ENCODE measurements at places on chromosomes 13 and 19. TPM values are rescaled to one million over a fixed set of nuclear protein-coding genes. Genes with fewer than 3 reads are reported as not detected.

DNA sequence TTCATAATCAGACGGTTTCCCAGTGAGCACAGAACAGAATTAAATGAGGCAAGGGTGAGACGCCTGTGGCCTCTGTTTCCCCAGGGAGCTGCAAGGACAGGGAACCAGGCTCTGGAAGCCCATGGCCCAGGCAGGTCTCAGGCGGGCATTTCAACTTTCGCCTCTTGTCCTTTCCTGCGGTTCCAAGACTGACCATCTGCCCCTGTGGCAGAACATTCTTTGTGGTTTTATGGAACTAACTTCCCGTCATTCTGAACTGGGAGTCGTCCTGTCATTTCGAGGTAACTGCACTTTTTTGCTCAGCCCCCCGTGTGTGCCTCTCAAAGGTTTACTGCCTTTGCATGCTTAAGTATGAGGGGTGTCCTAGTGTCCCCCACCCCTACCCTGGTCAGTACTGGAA, 70.9 kb downstream of the KL start:
- DNase-seq = no peak

GRCh38 chr13:74077792-74078191, 56.4 kb downstream of the KLF12 start:
- DNase-seq = no peak

DNA sequence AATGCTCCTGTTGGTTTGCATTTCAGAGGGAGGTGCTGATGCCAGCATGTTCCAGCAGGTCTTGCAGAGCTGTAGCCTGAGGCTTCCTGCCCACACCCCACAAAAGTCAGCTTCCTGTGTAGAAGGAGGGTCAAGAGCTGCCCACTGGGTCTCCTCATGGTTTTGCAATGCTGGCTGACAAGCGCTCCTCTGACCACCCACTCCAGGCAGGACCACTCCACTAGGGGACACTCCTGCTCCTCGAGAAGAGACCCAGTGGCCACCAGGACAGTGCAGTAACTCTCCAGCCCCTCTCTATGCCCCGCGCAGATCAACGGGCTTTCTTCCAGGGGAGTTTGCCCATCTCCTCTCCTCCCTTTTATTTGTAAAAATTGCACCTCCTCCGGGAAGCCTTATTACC, 72.9 kb upstream of the UQCRFS1 start:
- DNase-seq = no peak

DNA sequence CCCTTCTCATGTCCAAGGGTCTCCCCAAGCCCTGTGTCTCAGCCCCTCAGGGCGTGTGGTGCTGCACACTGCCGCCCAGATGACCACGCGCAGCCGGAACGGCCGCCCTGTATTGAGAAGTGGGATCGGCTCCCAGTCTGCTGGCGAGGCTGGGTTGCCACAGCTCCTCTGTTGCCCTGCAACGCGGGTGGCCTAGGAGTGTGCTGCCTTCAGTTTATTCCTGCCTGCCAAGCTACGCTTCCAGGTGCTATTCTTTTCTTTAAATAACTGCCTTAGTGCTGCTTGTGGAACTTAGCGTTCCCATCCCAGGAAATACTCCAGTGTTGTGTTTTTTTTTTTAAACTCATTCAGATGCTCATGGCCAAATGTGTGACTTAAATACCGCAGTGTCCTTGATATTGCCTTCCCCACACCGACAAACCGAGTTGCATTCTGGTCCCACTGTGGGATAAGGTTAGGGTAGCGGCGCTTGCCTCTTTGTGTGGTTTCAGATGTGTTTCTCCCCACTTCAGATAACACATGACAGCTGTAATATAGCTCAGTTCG, 16.6 kb downstream of the ACTN4 start:
- DNase-seq = no peak

DNA sequence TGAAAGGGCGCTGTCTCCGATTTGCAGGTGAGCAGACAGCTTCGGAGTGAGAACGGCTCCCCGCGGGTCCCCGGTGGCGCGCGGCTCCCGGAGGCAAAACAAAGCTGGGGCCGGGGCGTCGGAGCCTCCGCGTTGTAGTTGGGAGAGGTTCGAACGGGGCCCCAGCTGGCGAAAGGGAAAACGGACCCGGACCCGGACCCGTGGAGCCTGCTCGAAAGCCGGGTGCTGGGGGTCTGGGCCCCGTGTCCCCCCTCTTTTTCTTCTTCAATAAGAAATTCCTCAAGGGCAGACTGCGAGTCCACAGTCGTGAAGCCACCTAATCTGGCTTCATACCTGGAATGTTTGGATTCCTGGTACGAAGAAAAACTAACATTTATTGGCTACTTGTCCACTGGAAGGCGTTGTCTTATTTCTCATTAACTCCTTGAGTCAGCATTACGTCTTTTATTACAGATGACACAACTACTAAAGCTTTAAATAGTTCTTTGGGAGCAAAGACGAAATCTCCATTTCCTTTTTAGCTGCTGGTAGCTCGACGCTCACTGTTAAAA, 632 bp upstream of the MTIF3 start:
- peak; percentile 81 for DNase-seq

- DNase-seq = peak; percentile 51
Observed at GRCh38 chr13:20799726-20800416, 26.1 kb upstream of the EEF1AKMT1 start.

LRRC63 gene
- 0.26 TPM for total RNA-seq

DNA sequence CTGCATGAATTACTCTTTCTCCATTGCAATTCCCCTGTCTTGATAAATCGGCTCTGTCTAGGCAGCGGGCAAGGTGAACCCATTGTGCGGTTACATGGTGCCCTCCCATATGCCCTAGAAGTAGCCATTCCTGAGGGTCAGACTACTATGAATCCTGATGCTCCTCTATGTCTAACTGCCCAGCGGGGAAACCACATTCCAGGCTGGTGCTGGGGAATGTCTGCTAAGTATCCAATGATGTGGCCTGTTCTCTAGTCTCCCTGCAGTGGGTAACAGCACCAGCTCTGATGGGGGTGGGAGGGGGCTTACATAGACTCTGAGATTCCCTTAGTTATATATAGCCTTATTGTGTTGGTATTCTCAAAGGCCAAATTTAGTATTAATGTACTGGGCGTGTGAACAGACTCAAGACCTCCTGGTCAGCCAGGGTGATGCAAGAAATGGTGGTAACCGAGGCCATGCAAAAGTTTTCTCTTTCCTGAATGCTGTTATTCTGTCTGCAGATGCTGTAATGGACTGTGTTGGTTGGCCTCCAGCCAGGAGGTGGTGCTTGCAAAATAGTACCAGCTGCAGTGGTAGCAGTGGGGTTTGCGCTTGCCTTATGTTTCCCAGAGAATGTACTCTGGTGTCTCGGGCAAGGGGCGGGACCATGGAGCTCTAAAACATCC, 564.8 kb upstream of the SLITRK1 start:
- DNase-seq = no peak

- no peak for DNase-seq
Observed at GRCh38 chr19:19256072-19256969, 16.8 kb downstream of the TM6SF2 start.

DNA sequence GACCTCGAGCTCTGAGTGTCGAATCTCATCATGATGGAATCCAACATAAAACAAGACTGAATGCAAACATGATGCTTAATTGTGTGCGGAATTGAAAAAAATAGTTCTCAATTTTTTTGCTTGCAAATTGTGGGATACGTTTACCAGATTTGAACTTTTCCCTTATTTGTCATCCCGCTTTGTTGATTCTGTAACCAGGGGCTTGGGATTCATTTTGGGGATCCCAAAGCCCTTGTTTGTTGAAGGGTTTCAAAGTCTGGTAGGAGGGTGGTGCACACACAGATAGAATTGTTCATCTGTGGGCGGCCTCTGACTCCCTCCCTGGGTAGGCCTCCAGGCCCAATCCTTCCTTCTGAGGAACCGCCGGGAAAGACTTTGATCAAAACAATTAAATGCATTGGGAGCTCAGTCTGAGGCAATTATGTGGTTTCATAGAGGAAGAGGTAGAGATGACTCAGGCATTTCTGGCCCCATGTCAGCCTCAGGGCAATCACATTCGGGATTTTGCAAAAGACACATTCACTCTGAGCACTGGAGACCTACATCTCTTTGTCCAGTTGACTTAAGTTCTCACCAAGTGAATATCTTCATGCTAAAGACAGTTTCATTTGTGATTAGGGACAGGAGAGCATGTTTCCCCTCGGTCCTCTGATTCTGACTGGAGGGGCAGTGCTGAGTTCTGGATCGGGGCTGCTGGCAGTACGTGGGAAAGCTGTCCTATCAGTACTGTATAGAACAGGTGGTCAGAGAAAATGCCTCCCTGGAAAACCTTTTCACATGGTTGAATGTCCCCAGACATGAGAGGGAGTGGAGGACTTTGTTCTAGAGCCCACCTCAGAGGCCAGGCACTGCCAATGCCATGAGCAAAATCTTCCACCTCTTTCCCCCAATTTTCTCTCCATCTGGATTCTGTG, 27.8 kb upstream of the IGFL4 start:
- DNase-seq = peak; percentile 94

DNA sequence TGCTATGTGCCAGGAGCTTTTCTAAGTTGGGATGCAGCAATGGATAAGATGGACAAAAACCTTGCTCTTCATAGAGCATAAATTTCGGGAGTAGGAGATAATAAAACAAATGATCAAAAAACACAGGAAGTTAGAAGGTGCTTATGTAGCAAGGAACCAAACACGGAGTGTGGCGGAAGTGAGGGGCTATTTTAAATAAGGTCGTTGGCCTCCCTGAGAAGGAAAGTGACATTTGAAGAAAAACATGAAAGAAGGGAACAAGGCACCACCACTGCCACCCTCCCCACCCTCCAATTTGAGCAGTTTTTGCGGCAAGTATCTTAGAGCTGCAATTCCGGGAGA, 3.2 kb upstream of the GSX1 start:
- DNase-seq = no peak

DNA sequence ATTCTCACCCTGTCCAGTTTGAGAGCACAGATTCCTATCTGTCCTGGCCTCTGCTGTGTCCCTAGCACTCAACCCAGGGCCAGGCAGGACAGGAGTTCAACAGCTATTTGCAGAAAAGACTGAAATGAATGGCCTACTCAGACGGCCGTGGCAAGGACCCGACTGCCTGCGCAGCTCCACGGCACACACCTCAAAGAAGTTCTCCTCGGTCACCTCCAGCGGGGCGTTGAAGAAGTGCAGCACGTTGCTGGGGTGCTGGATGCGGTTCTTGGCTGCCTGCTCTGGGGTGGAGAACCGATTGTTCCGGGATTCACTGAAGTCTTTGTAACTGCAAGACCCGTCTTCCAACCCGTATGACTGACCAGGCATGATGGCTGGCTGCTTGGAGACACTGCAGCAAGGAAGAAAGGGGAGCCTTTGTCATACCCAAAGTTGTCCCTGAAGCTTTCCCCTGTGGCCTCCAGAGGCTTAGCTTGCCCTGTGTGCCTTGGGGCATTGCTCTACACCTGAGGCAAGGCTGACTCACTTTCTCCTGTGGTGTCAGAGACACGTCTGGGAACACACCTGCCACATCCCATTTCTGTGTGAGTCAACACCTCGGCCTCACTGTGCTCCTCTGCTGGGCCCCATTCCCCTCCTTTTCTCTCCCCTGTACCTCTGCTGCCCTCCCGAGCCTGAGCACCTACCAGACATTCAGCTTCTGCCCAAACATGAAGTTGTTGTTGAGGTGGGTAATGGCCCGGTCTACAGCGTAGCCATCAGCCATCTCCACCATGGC, 6.8 kb upstream of the ECH1 start:
- peak; percentile 94 for DNase-seq

DNA sequence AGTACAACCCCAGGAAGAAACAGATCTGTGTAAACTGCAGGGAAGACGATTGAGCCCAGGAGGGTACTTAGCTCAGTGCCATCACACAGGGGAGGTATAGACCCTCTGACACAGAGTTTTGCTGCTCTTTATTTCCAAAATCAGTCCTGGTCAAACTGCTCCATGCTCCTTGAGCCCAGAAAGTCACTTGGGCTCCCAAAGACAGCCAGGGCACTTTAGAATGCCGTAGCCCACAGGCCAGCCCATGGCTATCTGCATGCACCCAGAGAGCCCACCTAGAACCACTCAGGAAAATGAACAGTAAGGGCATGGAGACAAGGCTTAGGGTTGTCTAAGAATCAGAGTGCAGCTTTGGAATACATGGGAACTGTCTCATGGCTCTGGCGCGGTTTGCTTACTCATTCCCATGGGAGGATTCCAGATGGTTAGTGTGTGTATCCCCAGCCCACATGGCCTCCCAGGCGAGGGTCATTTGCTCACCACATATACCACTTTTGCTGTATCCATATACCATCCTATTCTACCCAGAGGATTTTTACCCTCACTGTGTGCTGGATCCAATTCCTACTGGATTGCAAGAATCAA, 14.7 kb upstream of the PDCD5 start:
- DNase-seq = no peak

DNA sequence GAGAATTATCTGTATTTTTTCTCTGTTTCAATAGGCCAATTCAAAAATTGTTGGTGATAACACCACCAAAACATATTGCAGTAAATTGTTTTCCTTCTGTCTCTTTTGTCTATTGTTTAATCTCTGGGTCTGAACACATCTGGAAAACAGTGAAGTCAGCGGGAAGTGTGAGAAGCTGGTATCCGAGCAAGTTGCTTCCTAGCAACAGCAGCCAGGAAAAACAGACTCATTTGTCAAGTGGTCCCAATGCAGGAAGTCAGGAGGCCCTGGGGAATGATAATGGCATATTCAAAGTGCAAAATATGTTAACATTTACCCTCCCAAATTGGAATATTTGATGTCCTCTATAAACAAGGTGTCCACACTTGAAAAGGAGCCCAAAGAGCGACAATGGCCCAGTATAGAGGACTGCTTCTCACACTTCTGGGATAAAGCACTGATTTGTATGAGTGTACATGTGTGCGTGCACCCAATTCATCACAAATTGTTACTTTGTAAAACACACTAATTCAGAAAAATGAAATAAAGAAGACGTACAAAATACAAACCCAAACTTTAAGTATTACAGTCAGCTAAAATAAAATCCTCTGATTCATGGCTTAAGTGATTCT, 515.0 kb downstream of the TBC1D4 start:
- no peak for DNase-seq

RFPL4AL1 gene
- not detected for total RNA-seq

CGB2 gene
- total RNA-seq = not detected

DNA sequence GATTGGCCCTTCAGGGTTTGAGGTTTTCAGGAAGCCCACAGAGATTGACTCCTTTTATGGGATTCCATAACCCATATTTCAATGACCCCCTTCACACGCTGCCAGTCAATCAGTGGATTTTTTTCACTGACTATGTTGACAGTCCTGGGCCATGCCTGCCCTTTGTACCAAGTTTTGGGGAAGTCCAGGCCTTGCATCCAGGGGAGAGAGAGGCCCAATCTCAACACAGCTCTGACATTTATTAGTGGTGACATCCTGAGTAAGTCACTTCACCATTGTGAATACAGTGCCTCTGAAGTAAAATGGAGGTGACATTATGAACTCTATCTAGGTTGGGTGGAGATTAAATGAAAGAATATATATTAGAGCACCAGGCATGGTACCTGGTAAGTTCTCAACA, 181.1 kb downstream of the NUFIP1 start:
- DNase-seq = no peak

DNA sequence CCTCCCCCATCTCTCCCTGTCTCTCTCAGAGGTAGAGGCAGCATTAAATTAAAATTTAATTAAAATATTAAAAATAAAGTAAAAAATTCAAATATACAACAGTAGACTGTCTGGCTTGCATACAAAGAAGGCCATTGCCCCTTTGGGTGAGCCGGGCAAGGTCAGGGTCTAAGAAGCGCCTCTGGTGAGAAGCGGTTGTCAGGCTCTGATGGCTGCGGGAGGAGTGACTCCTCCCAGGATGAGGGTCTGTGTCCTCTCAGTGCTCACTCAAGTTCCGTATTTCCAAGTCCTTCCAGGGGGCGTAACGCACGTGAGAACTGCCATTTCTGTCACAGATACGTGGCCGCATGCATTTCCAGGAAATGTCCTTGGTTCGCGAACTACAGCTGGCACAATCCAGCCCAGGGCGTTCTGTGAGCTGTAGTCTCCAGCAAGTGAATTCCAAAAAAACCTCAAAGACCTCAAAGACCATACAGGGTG, 737 bp upstream of the ZNF181 start:
- no peak for DNase-seq

All from PC-3 (cell line).